Cerebellum (tissue), 4 donors: ENCODE measurements at places on chromosomes 2 and 18. TPM values are rescaled to one million over a fixed set of nuclear protein-coding genes. Genes with fewer than 3 reads are reported as not detected.

Gene CEBPZOS
- 23.5 TPM for total RNA-seq

Gene ZNF804A
- total RNA-seq, result 14.8 TPM

GRCh38 chr2:230960026-230960425 lies 35.0 kb upstream of the GPR55 start:
- no peak for DNase-seq

GRCh38 chr2:191657977-191658376 lies 20.0 kb upstream of the NABP1 start:
- no peak for DNase-seq

- DNase-seq, result no peak
These were observed 64.3 kb downstream of the LRP2 start for GRCh38 chr2:169298007-169298406.
